NCI-H146 (cell line): ENCODE measurements at places on chromosomes 3 and 15.

DNA sequence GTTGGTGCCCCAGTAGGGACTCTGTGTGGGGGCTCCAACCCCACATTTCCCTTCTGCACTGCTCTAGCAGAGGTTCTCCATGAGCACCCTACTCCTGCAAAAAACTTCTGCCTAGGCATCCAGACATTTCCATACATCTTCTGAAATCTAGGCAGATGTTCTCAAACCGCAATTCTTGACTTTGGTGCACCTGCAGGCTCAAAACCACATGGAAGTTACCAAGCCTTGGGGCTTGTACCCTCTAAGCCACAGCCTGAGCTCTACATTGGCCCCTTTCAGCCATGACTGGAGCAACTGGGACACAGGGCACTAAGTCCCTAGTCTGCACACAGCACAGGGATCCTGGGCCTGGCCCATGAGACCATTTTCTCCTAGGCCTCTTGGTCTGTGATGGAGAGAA is 66.5 kb upstream of the VGLL3 start:
- DNase-seq: no peak

DNA sequence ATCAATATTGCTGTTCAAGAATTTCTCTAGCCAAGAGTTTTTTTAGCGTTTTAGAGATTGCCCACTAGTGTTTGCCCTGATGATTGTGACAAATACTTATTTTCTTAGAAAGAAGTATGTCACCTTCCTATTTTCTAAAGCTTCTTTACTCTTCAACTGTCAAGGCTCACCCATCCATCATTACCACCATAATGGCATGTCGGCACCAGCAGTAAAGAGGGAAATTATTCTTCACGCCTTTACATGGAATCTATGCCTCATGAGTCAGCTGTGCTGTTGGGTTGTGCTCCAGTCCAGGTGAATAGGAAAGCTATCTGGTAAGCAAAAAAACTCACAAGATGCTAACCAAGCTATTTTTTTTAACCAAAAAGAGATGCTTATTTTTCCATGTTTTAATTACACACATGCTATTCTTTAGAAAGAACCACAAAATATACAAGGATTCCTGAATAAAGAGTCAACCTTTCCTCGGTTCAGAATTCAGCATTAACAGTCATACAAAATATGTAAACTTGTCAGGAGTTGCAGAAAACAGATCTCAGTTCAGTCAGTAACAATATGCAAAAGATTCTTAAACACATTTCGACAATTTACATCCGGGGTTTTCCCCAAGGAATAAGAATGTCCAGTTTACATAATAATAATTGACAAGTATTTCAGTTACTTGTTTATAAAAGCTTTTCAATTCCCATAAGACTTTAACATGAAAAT is 128.0 kb downstream of the ATP8B4 start:
- DNase-seq: no peak

DNA sequence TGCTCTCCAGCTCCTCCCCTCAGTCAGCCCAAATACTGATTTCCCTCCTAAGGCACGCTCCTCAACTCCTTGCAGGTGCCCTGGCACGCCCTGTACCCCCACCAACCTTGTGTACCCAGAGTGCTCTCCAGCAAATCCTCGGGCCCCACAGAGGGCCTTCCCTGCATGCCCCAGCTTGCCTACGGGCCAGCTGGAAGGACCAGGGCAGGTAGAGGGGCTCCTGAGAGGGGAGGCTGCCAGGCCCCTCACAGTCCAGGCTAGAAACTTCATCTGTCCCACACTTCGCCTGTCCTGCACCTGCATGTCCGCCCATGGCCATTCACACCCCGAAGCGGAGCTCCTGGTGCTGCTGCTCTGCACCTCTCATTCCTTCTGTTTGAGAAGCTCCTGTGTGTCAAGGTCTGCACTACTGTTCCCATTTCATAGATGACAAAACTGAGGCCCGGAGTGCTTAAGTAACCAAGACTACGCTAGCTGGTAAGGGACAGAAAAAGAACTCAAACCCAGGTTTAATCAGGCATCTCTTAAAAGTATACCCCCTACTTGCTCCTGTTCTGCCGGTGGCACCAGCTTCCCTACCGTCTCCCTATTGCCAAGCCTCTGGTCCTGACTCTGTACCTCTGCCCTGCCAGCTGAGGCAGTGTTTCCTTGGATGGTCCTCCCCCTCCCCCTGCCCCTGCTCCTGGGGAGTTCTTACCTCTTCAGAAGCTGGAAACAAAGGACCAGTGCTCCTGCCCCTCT is 35.6 kb downstream of the ZXDC start:
- DNase-seq: no peak

DNA sequence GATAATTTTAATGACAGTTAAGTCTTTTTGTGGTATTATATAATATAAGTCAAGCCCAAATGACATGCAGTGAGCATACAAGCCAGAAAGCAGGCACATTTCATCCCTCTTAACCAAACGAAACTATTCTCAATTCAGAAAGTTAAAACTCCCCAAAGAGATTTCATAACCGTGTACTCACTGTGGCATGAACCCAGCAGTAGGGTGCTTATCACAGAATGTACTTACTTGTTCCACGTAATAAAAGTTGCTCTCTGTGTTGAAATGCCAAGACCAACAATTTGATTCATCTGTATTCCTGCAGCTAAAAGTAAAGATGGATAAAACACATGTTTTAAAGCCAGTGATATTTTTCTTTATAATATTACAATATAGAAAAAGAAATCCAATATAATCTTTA is 12.1 kb downstream of the GK5 start:
- DNase-seq: no peak

- DNase-seq: no peak
These were observed 1038.6 kb downstream of the TUSC7 start for GRCh38 chr3:117748131-117748530.

GRCh38 chr3:101549473-101549872 is 12.2 kb upstream of the TRMT10C start:
- DNase-seq: no peak

GRCh38 chr3:65971293-65972252 is 67.1 kb downstream of the MAGI1 start:
- DNase-seq: no peak

DNA sequence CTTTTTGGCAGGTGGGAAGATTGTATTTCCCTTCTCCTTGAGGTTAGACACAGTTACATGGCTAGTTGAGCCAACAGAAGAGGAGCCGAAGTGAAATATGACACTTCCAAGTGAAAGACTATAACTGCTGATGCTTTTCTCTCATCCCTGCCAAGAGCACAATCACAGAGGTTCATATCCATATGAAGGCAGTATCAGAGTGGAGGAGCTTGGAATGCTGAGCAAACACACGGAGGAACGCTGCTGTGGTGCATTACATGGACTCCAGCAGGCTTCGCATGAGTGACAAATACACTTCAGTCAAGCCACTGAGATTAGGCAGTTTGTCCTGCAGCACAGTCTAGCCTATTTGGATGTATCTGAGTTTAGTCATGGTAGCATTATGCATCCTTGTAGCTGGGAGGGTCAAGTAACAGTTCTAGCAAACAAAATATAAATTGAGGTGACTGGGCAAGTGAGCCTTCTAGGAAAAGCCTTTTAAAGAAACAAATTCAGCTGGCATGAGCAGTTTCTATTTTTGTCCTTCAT is 5.4 kb downstream of the IQCF6 start:
- no peak for DNase-seq

GRCh38 chr3:89332386-89332785 is 225.0 kb downstream of the EPHA3 start:
- DNase-seq: no peak
